ENCODE measurements at places on chromosomes 2 and 18.
A peak's percentile ranks its signal among the peaks of the same experiment; 100 is the strongest.

DNA sequence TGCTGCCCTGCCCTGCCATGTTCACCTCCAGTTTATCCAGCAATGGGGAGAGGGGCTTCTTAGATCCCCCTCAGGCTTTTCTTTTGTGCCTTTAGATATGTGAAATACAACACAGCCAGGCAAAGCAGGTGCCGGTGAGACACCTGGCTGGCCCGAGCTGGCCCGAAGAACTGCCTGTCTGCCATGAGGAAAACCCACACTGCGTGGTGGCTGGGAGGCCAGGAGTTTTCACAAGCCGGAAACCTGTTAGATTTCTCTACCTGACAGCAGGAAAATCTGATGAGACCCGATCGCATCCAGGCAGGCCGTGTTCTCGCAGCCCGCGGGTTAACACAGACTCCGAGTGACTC is 5.7 kb upstream of the GAL3ST2 start:
- H3K4me3 ChIP-seq = no peak overlapping the region
- no peak overlapping the region for H3K27ac ChIP-seq
- H3K27me3 ChIP-seq = no peaks in the 10 kb centered on the region
- no peak for DNase-seq
- H3K4me1 ChIP-seq = peaks cover 5% of the 10 kb centered on the region

GRCh38 chr2:11904029-11904428 is 157.6 kb downstream of the LPIN1 start:
- H3K27ac ChIP-seq = no peak overlapping the region
- H3K36me3 ChIP-seq = no peaks in the 10 kb centered on the region
- no peak overlapping the region for H3K4me3 ChIP-seq
- no peaks in the 10 kb centered on the region for H3K4me1 ChIP-seq
- DNase-seq = no peak
- no peaks in the 10 kb centered on the region for H3K27me3 ChIP-seq

- peaks cover 24% of the 10 kb centered on the region for H3K4me1 ChIP-seq
- no peak for DNase-seq
- H3K4me3 ChIP-seq = no peak overlapping the region
- no peak overlapping the region for H3K27ac ChIP-seq
Observed at GRCh38 chr2:178873912-178874311, 66.7 kb upstream of the TTN start.

- no peak for DNase-seq
- peaks cover 9% of the 10 kb centered on the region for H3K4me1 ChIP-seq
- no peaks in the 10 kb centered on the region for H3K27me3 ChIP-seq
- no peak overlapping the region for H3K27ac ChIP-seq
- H3K36me3 ChIP-seq = peaks cover 83% of the 10 kb centered on the region
Observed at GRCh38 chr18:23528580-23529472, 25.5 kb downstream of the RMC1 start.

GRCh38 chr2:49515996-49516782 is 361.9 kb upstream of the FSHR start:
- DNase-seq = no peak
- H3K27ac ChIP-seq = no peak overlapping the region
- no peak overlapping the region for H3K4me3 ChIP-seq
- no peaks in the 10 kb centered on the region for H3K27me3 ChIP-seq
- H3K4me1 ChIP-seq = no peaks in the 10 kb centered on the region
- H3K36me3 ChIP-seq = no peaks in the 10 kb centered on the region

DNA sequence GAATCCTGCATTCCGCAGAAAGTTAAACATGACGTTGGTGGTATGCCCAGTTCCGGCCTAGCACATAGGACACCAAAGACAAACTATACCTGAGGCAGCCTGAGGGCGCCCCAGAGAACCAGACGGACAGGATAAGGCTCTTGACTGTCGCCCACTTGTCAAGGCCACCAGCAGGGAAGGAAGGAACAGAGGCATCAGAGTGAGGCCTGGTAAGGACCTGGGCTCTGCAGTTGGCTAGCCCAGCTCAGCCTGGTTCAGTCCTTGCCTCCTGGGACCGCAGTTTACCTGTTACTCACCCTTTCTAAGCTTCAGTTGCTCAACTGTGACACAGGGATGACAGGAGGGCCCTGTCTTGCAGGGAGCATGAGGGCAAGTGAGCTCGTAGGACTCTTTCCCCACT is 82.1 kb downstream of the ACTR2 start:
- peaks cover 8% of the 10 kb centered on the region for H3K36me3 ChIP-seq
- DNase-seq = no peak
- H3K4me3 ChIP-seq = no peak overlapping the region

DNA sequence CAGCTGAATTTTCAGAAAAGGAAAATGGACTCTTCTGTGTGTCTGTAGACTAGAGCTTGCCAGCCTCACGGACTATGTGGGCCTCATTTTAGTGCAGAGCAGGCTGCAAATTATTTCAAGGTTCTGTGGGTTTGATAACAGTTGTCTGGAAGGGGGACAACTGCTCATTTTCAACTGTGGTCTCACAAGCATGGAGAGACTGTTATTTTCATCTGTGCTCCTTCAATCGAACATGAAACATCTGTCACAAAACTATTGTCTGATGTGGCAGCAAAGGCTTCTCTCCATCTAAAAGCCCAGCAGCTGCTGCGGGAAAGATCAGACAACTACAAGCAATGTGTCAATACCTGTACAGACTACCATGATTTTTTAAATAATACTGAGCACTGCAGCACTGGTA is 211.8 kb downstream of the LRRTM4 start:
- no peaks in the 10 kb centered on the region for H3K27me3 ChIP-seq
- no peaks in the 10 kb centered on the region for H3K4me1 ChIP-seq
- H3K36me3 ChIP-seq = no peaks in the 10 kb centered on the region
- no peak overlapping the region for H3K27ac ChIP-seq
- no peak for DNase-seq

DNA sequence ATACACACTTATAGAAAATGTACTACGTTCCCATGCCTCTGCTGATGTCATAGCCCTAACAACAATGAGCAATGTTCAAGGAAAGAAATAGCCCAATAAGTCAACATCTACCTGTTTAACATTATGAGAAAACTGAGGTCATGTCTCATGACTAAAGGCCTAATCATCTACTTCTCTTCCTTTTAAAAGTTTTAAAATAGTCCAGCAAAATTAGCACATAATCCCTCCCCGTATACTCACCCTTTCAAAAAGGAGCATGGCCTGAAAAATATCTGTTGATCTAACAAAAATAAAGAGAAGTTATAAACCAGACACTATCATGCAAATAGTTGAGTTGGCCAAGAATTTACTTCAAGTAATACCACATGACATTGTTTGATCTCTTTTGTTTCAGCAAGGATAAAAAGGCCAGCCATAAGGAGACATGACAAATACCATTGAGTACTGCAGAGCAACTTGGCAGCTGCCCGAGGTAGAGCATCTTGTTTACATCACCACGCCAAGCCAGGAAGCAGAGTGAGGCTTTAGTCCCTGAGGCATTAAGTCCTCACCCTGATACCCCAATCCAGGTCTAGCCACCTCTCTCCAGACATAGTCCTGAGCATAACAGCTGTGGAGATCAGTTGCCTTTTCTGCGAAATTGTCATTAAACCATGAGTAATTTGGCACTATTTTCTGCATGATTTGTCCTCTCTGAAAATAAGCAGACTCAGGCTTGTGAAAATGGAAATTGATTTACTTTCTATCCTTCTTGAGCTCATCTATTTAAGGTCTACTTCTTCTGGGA is 137.4 kb upstream of the ETAA1 start:
- H3K4me1 ChIP-seq = no peaks in the 10 kb centered on the region
- no peaks in the 10 kb centered on the region for H3K36me3 ChIP-seq
- no peaks in the 10 kb centered on the region for H3K27me3 ChIP-seq
- DNase-seq = no peak
- H3K27ac ChIP-seq = no peak overlapping the region

GRCh38 chr2:11411768-11412448 is 54.1 kb downstream of the E2F6 start:
- H3K27ac ChIP-seq = no peak overlapping the region
- H3K4me3 ChIP-seq = no peak overlapping the region
- H3K27me3 ChIP-seq = peaks cover 7% of the 10 kb centered on the region
- H3K36me3 ChIP-seq = no peaks in the 10 kb centered on the region

DNA sequence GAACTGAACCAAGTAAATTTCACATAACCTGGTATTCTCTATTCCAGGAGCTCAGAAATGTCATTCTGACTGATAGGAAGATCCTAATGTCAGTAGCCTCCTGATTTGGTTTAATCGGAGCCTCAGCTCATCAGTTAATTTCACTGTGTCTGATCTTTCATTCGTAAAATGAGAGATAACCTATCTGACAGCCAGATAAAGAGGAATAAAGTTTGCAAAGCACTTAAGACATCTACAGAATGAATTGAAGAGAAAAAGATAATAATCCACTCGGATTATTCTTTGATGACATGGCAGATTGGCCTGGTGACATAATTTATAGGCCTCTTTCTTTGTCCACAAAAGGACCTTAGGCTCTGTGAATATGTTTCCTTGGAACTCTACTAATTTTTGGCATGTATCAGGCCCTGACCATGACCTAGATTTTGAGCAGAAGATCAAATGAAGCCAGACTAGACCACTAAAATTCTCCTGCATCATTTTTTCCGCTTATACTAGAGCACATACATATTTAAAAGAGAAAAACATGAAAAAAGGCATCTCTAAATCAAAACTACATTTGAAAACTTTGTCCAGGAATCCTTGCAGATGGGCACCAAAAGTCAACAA is 312.4 kb downstream of the MTX2 start:
- no peak overlapping the region for H3K4me3 ChIP-seq
- H3K27ac ChIP-seq = no peak overlapping the region
- H3K4me1 ChIP-seq = no peaks in the 10 kb centered on the region
- no peaks in the 10 kb centered on the region for H3K36me3 ChIP-seq
- no peak for DNase-seq

DNA sequence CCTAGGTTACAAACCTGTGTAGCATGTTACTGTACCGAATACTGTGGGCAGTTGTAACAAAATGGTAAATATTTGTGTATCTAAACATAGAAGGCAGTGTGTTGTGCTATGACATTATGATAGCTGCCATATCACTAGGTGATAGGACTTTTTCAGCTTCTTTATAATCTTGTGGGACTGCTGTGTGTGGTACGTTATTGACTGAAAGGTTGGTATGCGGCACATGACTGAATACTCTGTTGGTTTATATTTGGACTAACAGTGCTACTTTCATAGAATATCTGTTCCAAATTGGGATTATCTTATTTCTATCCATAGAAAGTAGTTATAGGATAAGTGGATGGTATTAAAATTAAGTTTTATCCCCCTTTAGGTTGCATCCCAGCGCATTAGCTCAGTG is 144.7 kb downstream of the PHLPP1 start:
- H3K27ac ChIP-seq = no peak overlapping the region
- peaks cover 55% of the 10 kb centered on the region for H3K4me1 ChIP-seq
- no peak overlapping the region for H3K4me3 ChIP-seq
- no peak for DNase-seq

- H3K27me3 ChIP-seq = peaks cover 2% of the 10 kb centered on the region
- no peaks in the 10 kb centered on the region for H3K36me3 ChIP-seq
- no peak overlapping the region for H3K4me3 ChIP-seq
- no peaks in the 10 kb centered on the region for H3K4me1 ChIP-seq
- no peak overlapping the region for H3K27ac ChIP-seq
Observed at GRCh38 chr18:48030616-48031480, 100.4 kb upstream of the SMAD2 start.

DNA sequence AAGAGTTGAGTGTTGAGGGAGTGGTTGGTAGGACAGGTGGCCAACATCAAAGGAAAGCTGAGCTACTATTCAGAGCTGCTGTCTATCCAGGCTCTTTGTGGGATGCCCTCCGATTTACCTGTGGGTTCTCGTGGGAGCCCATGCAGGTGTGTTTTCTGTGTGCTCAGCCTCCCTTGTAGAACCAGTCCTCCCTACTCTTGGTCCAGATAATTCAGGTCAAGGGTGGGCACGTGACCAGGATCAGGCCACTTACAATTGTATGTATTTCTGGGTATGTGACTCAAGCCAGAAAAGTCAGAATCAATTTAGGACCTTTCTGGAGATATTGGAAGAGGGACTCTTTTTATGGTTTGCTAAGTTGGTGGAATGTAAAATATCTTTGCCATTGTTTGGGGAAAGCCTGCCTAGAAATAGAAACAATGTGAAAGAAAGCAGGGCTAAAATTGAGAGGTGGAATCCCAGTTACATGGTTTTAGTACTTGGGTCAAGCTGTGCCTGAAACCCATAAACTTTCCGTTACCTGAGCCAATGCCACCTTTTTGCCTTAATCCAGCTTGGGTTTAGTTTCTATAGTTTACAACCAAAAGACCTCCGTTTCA is 93.2 kb downstream of the PDCL3 start:
- H3K4me1 ChIP-seq = peaks cover 15% of the 10 kb centered on the region
- no peak for DNase-seq
- H3K27ac ChIP-seq = no peak overlapping the region
- H3K36me3 ChIP-seq = no peaks in the 10 kb centered on the region
- no peak overlapping the region for H3K4me3 ChIP-seq

GRCh38 chr2:240568678-240569522 is 616 bp downstream of the RNPEPL1 start:
- peak overlapping the region; percentile 88 for H3K27ac ChIP-seq
- H3K4me3 ChIP-seq = peak overlapping the region; percentile 82
- H3K4me1 ChIP-seq = peaks cover 40% of the 10 kb centered on the region
- DNase-seq = peak; percentile 51

GRCh38 chr2:100274566-100275199 is 47.6 kb downstream of the LONRF2 start:
- H3K27ac ChIP-seq = no peak overlapping the region
- DNase-seq = no peak
- H3K27me3 ChIP-seq = peaks cover 11% of the 10 kb centered on the region
- H3K4me3 ChIP-seq = no peak overlapping the region
- H3K4me1 ChIP-seq = peaks cover 16% of the 10 kb centered on the region

GRCh38 chr2:25981596-25982272 is 563 bp downstream of the KIF3C start:
- H3K27ac ChIP-seq = peak overlapping the region; percentile 58
- peak; percentile 18 for DNase-seq
- H3K27me3 ChIP-seq = no peaks in the 10 kb centered on the region
- H3K4me1 ChIP-seq = peaks cover 24% of the 10 kb centered on the region
- H3K4me3 ChIP-seq = peak overlapping the region; percentile 91

DNA sequence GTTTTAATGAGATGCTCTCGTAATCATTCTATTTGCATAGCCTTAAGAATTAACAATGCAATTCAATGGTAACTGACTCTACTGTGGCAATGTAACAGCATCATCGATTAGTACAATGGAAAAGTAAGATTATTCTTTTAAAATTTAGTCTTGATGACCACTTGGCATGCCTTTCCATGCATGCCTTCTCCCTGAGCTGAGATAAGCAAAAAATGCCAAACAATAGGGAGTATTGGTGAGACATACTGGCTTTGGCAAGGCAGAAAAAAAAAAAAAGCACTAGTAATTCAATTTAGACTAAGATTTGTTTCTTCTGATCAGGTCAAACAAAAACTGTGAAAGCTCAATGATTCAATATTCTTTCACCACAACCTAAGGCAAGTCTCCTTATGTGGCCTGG is 110.8 kb upstream of the TRIB2 start:
- H3K4me1 ChIP-seq = peaks cover 16% of the 10 kb centered on the region
- no peak for DNase-seq
- H3K4me3 ChIP-seq = no peak overlapping the region
- no peak overlapping the region for H3K27ac ChIP-seq
- H3K27me3 ChIP-seq = peaks cover 24% of the 10 kb centered on the region

Measured in activated T-helper 2 cell treated with anti-CD3 and anti-CD28 coated beads, Interferon-gamma antibody, Interleukin-2, Interleukin-4, amounts not matched to agents 10 μg/mL and 5 μg/mL and 100 μg/mL, durations not matched to agents 14 hours and 24 hours and 36 hours (primary cell).